Activated naive CD8-positive, alpha-beta T cell treated with anti-CD3 and anti-CD28 coated beads, Interleukin-2, amount 10 ng/mL, durations not matched to agents 7 days and 5 days (primary cell): ENCODE measurements at places on chromosomes 12 and 14. TPM values are rescaled to one million over a fixed set of nuclear protein-coding genes. Genes with fewer than 3 reads are reported as not detected.

- no peaks in the 10 kb centered on the region for H3K36me3 ChIP-seq
- no peak overlapping the region for H3K27ac ChIP-seq
- no peaks in the 10 kb centered on the region for H3K27me3 ChIP-seq
- DNase-seq: no peak
- peaks cover 4% of the 10 kb centered on the region for H3K4me1 ChIP-seq
These were observed 11.1 kb upstream of the SIVA1 start for GRCh38 chr14:104741803-104742251.

GRCh38 chr14:94062344-94062940, 18.6 kb downstream of the DDX24 start:
- no peak overlapping the region for H3K27ac ChIP-seq
- peaks cover 65% of the 10 kb centered on the region for H3K36me3 ChIP-seq
- peaks cover 31% of the 10 kb centered on the region for H3K4me1 ChIP-seq

GRCh38 chr14:76678244-76678800, 82.9 kb upstream of the VASH1 start:
- H3K4me3 ChIP-seq: no peak overlapping the region
- no peaks in the 10 kb centered on the region for H3K4me1 ChIP-seq
- H3K27ac ChIP-seq: no peak overlapping the region

- H3K36me3 ChIP-seq: no peaks in the 10 kb centered on the region
- no peak overlapping the region for H3K27ac ChIP-seq
- peaks cover 10% of the 10 kb centered on the region for H3K4me1 ChIP-seq
- peaks cover 15% of the 10 kb centered on the region for H3K27me3 ChIP-seq
- DNase-seq: no peak
These were observed 89.9 kb downstream of the OTOGL start for GRCh38 chr12:80189241-80189640.

DNA sequence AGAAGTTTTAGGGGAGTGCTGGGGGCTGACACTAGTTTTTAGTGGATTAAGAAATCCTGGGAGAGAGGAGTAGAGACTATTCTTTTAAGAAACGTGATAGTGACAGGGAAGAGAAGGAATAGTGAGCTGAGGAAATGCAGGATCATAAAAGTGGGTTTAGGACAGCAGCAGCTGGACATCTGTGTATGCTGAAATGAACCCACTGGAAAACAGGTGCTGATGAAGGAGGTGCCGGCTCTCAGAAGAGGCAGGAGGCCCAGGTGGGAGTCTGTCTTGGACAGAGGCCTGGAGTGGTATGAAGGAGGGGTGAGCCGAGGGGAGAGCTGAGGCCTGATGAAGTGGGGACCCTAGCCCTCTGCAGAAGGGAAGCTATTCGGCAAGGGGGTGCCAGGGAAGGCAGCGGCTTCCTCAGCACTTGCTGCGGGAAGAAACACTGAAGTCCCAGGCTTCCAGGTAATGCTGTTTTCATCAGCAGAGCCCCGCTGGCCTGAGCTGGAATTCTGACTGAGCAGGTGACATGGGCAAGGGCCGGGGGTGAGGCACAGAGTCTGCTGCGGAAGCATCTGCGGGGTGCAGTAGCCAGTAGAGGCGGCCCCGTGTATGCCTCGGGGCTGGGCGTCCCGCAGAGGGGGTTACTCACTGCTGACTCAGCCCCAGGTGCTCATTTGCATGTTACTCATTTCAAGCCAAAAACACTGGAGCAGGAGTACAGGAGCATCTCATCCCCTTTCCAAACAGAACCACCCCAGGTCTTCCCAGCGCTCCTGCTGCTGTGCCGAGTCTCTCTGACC, 89.7 kb downstream of the TMCC3 start:
- H3K36me3 ChIP-seq: no peaks in the 10 kb centered on the region
- no peak overlapping the region for H3K27ac ChIP-seq
- no peak for DNase-seq
- no peaks in the 10 kb centered on the region for H3K4me1 ChIP-seq
- H3K27me3 ChIP-seq: peaks cover 42% of the 10 kb centered on the region

DNA sequence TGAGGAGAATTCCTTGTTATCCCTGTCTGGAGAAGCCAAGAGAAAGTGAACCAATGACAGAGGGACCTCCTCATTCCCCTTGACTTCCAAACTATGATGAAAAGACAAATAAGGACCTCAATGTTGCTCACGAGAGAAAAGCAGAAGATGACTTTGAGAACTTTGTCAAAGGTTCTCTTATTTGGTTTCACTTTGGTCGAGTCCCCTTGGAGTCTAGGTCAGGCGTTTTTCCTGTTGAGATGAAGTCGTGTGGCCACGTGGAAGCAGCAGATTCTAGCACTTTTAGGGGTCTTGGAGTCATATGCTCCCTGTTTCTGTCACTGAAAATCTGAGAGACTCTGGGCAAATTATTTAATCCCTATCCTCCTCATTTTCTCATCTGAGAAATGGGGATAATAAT, 33.8 kb upstream of the COL2A1 start:
- no peak for DNase-seq
- no peaks in the 10 kb centered on the region for H3K36me3 ChIP-seq
- peaks cover 5% of the 10 kb centered on the region for H3K4me1 ChIP-seq

- no peaks in the 10 kb centered on the region for H3K27me3 ChIP-seq
- peaks cover 15% of the 10 kb centered on the region for H3K4me1 ChIP-seq
- H3K4me3 ChIP-seq: peak overlapping the region; percentile 3
- DNase-seq: no peak
- peak overlapping the region; percentile 61 for H3K27ac ChIP-seq
These were observed 10.8 kb upstream of the TCTN2 start for GRCh38 chr12:123659996-123660727.

GRCh38 chr12:55717011-55718007, 1.5 kb downstream of the BLOC1S1 start:
- no peak for DNase-seq
- peaks cover 45% of the 10 kb centered on the region for H3K4me1 ChIP-seq
- H3K36me3 ChIP-seq: peaks cover 11% of the 10 kb centered on the region
- peak overlapping the region; percentile 95 for H3K27ac ChIP-seq

DNA sequence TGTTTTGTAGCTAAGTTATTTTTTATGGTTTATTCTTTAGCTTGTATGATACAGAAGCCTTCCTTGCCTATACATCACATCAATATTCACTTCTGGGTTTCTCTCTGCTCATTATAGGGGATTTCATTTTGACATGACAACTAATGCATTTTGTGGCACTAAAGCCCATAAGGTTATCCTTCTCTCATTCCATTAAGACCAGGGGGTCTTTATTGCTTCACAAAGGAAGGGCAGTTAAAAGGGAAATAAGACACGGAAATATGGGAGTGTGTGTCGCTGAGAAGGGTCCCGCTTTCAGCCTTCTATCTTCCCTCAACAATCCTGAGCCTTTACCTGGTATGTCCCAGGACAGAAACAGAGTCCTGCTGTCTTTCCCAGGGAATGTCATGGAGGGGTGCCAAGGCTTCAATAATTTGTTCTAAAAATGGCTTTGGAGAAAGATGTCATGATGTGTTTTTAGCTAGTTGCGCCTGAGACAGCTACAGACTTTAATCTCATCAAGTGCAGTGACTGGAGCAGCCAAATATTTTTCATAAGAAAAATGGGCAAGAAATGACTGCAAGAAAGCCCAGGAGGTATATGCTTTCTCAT, 1145.4 kb upstream of the TMEM132C start:
- H3K27ac ChIP-seq: no peak overlapping the region
- no peaks in the 10 kb centered on the region for H3K36me3 ChIP-seq
- H3K27me3 ChIP-seq: peaks cover 2% of the 10 kb centered on the region
- no peaks in the 10 kb centered on the region for H3K4me1 ChIP-seq

- H3K4me3 ChIP-seq: no peak overlapping the region
- no peak for DNase-seq
- H3K36me3 ChIP-seq: peaks cover 8% of the 10 kb centered on the region
- peaks cover 10% of the 10 kb centered on the region for H3K4me1 ChIP-seq
- H3K27ac ChIP-seq: no peak overlapping the region
- H3K27me3 ChIP-seq: peaks cover 3% of the 10 kb centered on the region
These were observed 14.9 kb downstream of the CATSPERB start for GRCh38 chr14:91716999-91717398.

DNA sequence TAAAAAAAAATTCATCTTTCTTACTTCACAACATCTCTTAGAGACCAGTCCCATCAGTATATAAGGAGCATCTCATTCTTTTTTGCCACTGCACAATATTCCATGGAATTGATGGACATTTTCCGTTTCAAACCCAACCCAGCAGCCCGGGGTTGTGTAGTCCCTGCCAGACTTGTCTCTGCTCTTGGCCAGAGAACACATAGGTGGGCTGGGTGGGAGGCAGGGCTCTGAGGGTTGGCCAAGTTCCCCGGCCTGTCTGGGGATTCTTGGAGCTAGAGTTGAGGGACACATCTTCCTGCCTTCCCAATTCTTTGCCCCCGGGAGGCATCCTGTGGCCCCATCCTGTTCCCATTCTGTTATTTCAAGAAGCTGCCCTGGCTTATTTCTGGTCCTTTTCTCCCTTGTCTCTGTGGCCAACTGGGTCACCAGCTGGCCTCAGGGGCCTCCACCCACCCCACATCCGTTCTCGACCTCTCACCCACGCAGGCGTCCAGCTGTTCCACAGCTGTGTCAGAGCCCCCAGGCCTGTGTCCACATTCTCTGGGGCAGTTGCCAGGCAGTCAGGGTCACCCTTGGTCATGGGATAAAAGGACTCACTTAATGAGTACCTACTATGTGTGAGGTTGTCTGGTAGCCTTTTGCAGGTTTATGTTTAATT, 52.0 kb upstream of the CCDC63 start:
- no peaks in the 10 kb centered on the region for H3K27me3 ChIP-seq
- no peaks in the 10 kb centered on the region for H3K36me3 ChIP-seq
- peaks cover 4% of the 10 kb centered on the region for H3K4me1 ChIP-seq
- no peak overlapping the region for H3K4me3 ChIP-seq

DNA sequence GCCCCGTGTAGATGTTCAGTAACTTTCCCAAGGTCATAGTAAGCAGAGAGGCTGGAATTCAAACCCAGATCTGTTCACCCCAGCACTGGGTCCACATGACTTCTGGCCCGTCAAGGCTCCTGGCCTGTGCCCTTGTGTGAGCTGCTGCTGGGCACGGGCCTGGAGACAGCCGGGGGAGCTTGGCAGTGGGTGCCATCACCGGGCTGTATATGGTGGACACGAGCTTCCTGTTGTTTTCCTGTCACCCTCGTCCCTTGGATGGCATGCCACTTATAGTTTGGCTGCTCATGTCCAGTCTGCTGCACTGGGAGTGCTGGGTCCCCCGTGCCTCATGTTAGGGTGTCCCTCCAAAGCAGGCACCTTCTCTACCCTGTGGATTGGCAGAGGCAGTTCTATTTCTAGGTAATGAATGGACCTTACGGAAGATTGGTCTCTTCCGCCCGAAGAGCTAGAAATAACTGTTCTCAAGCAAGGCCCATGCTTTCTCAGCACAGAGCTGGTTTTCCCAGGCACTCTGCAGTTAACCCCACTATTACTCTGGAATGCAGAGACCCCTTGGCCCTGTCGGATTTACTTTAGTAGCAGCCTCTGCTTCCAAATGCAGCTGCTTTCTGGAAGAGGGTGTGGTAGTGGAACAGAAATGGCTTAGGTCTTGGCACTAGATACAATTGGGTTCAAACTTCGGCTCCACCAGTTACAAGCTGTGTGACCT, 44.3 kb downstream of the ELK3 start:
- peaks cover 51% of the 10 kb centered on the region for H3K4me1 ChIP-seq
- peak overlapping the region; percentile 67 for H3K4me3 ChIP-seq
- peaks cover 26% of the 10 kb centered on the region for H3K36me3 ChIP-seq
- DNase-seq: no peak
- H3K27ac ChIP-seq: no peak overlapping the region

Gene GTF2A1
- total RNA-seq: 35.8 TPM

DNA sequence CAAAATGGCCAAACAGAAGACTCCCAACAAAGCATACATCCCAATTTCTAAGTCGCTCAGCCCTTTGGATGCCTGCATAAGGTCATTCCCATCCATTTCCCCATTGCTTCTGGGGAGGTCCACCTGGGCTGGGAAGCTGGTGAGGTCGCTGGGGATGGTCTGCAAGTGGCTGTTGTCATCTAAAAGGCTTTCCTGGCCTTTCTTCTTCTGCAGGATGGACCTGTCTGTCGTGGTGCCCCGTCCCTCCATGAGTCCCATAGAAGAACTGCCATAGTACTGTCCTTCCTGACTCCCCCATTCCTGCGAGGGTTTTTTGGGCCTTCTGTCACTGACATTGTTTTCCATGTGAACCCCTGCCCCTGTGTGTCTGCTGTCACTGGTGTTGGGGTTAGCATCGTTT, 221.1 kb downstream of the GLT1D1 start:
- no peaks in the 10 kb centered on the region for H3K27me3 ChIP-seq
- no peaks in the 10 kb centered on the region for H3K4me1 ChIP-seq
- no peak overlapping the region for H3K4me3 ChIP-seq
- DNase-seq: no peak
- H3K27ac ChIP-seq: no peak overlapping the region

Gene ITGA7
- total RNA-seq: 4.1 TPM

Gene OTOGL
- total RNA-seq: not detected

GRCh38 chr12:103820881-103821489, 20.0 kb downstream of the NT5DC3 start:
- H3K4me3 ChIP-seq: no peak overlapping the region
- H3K36me3 ChIP-seq: peaks cover 12% of the 10 kb centered on the region
- DNase-seq: no peak
- no peak overlapping the region for H3K27ac ChIP-seq

DNA sequence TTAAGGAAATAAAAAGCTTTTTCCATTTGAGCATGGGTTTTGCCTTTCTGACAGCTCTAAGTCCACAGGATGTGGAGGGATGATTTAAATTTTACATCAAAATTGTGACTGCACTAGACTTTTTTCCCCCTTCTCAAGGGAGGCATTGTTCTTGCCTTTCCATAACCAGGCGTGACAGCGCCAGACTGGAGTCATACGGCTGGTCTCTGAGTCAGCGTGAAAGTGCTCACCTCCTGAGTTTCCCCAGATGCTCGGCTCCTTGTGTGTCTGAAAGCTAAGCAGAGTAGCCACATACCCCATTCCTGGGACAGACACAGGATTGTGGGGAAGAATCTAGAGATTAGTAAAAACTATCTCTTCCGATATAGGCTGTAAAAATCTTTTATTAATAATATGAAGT, 43.1 kb downstream of the SOX5 start:
- no peaks in the 10 kb centered on the region for H3K36me3 ChIP-seq
- no peak overlapping the region for H3K4me3 ChIP-seq
- DNase-seq: no peak
- no peaks in the 10 kb centered on the region for H3K27me3 ChIP-seq
- H3K27ac ChIP-seq: no peak overlapping the region
- H3K4me1 ChIP-seq: no peaks in the 10 kb centered on the region

Gene TPH2
- not detected for total RNA-seq

- DNase-seq: no peak
- H3K4me1 ChIP-seq: no peaks in the 10 kb centered on the region
- H3K36me3 ChIP-seq: no peaks in the 10 kb centered on the region
- no peak overlapping the region for H3K4me3 ChIP-seq
- peaks cover 4% of the 10 kb centered on the region for H3K27me3 ChIP-seq
- H3K27ac ChIP-seq: no peak overlapping the region
These were observed 358.5 kb upstream of the SFSWAP start for GRCh38 chr12:131352296-131352900.

- DNase-seq: no peak
- H3K4me1 ChIP-seq: no peaks in the 10 kb centered on the region
- H3K4me3 ChIP-seq: no peak overlapping the region
- H3K27me3 ChIP-seq: no peaks in the 10 kb centered on the region
- no peaks in the 10 kb centered on the region for H3K36me3 ChIP-seq
- no peak overlapping the region for H3K27ac ChIP-seq
These were observed 724.0 kb upstream of the TMEM132C start for GRCh38 chr12:127542931-127543330.

Gene ESPL1
- 91.0 TPM for total RNA-seq

Gene SYNDIG1L
- not detected for total RNA-seq

- no peak overlapping the region for H3K4me3 ChIP-seq
- no peaks in the 10 kb centered on the region for H3K27me3 ChIP-seq
- no peak overlapping the region for H3K27ac ChIP-seq
- peaks cover 4% of the 10 kb centered on the region for H3K4me1 ChIP-seq
- DNase-seq: no peak
These were observed 9.9 kb downstream of the LRRC10 start for GRCh38 chr12:69600804-69601203.

Gene ABCD2
- total RNA-seq: 30.8 TPM
